ENCODE measurements at places on chromosomes 13 and 19.

GRCh38 chr13:64680739-64681138 is 2549.4 kb downstream of the PCDH9 start:
- no peak for DNase-seq

DNA sequence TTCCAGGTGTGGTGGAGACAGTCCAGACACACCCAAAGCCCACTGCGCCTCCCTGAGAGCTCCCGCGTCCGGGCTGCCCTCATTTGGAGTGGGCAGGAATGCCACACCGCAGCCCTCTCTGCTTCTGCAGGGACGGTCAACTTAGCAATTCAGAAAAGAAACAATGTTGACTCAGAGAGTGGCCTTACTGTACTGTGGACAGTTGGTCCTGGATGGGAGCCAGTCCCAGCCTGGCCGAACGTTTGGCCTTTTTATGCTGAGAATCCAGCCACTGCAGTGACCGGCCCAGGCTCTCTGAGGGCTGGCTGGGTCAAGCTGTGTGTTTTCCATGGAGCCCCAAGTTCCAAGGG is 7.2 kb downstream of the GAS6 start:
- no peak for DNase-seq

- DNase-seq: no peak
Measured at GRCh38 chr13:113203507-113204377, 4.7 kb downstream of the PCID2 start.

- no peak for DNase-seq
Measured at GRCh38 chr13:39105110-39105509, 66.9 kb downstream of the NHLRC3 start.

- DNase-seq: no peak
Measured at GRCh38 chr13:25729201-25729600, 322.6 kb downstream of the SHISA2 start.

DNA sequence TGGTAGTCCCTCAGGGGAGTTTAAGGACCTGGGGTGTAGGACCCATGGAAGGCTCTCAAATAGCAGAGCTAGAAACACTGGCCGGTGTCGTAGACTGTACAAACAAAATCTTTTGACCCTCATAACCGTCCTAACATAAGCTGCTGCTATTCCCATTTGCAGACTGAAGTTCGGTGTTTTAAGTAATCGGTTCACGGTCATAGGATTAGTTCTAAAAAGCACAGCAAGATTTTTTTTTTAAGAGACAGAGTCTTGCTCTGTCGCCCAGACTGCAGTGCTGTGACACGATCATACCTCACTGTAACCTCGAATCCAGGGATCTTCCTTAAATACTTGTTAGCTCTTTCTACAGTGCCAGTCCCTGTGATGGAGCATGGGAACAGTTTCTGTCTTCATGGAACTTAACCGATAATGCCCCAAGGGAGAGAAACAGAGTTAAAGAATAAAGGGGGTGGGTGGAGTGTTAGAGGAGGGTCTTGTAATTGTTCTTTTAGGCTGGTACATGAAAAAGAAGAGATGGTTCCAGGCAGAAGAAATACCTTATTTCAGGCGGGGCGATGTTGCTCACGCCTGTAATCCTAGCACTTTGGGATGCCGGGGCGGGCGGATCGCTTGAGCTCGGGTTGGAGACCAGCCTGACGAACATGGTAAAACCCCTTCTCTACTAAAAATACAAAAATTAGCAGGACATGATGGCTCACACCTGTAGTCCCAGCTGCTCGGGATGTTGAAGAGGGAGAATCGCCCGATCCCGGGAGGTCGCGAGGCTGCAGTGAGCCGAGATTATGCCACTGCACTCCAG is 475 bp upstream of the ZC3H4 start:
- DNase-seq: no peak

- no peak for DNase-seq
Measured at GRCh38 chr19:41457241-41457640, 14.3 kb downstream of the ERICH4 start.

GRCh38 chr13:94515374-94515773 is 35.9 kb upstream of the DCT start:
- no peak for DNase-seq

DNA sequence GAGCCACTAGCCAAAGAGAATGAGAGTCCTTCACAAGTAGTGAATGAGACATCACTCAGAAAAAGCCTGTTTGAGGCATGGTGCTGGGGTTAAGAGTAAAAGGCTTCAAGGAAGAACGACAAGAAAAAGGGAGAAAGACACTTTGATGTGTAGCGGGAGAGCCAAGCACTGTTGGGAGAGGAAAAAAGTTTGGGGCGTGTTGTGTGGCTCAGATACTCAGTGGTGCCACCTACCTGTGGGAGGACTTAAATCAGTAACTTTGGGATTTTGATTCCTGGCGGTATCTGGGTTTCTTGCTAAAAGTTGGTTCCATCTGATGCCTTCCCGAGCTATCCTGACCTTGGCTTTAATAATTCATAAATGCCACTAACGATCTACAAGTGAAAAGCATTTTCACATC is 12.3 kb downstream of the ELSPBP1 start:
- DNase-seq: no peak

GRCh38 chr19:5985098-5985783 is 7.3 kb upstream of the RANBP3 start:
- DNase-seq: no peak

DNA sequence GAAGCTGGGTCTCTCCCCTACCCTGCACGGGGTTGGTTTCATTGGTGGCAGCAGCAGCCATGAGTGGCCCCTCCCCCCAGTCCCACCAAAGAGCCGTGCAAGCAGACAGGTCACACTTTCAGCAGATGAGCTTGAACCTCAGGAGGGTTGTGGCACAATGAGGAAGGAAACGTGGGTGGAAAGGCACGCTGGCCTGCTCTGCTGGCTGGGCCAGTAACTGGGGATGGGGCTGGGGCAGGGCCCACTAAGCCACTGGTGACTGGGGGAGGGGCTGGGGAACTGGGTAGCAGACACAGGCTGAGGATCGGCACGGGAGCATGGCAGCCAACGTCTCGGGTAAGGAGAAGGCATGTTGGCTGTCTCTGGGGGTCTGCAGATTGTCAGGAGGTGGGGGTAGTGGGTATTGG is at the start of gene P2RY11:
P2RY11 (plus strand) TSS at position 289 of the 407 bp plus-strand sequence; CDS start at position 318, 29 bp downstream.
- no peak for DNase-seq

- DNase-seq: no peak
Measured at GRCh38 chr13:35851881-35852280, 279.3 kb downstream of the DCLK1 start.

DNA sequence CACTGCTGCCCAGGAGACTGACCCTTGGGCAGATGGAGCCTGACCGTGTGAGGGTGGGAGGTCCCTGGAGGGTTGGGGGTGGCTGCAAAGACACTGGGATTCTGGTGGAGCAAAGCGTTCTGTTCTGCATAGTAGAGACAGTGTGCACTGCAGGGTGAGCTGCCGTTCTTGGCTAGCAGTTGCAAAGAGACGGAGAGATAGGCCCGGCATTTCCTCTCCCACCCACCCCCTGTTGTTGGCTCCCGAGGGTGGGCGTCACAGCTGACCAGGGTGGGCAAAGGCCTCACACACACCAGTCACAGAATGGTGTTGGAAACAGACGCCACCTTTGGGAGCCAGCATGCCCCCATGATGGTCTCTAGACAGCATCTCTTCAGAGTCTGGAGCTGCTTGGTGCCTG is 11.4 kb downstream of the TMEM255B start:
- DNase-seq: no peak

GRCh38 chr13:106874323-106874722 is 306.4 kb upstream of the ARGLU1 start:
- no peak for DNase-seq

DNA sequence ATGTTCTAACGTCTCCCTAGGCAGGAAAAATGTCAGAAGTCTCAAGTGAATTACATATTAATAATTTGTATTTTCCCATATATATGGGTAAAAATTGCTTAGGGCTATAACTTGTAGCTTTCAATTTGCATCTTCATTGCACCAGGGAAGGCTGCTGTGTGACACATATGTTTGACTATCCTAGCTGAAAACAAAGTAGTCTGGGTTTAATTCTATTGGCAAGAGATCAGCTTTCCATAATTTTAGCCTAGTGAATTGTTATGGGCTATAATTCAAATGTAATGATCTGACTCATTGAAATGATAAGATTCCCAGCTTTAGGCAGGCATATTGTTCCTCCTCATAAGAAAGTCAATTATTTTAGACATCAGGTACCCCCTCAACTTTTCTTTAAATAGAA is 553.1 kb downstream of the DCT start:
- no peak for DNase-seq

DNA sequence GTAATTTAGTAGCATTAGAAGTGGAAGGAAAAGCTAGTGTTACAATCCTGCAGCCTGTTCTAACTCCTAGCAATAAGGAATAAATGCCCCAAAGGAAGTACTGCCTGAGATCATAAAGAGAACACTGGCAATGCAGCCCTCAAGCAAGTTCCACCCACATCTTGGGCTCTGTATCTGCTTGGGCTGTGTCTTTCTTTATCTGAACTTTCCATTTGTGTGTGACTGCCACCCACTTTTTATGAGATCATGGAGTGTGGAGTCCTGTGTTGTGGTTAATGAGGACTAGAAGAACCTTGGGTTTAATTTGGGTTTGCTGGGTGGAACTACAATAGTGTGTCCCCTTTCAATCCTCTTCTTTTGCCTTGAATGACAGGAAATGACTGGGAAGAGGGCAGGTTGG is 38.2 kb downstream of the RFXAP start:
- no peak for DNase-seq

GRCh38 chr19:41447732-41448332 is 4.9 kb downstream of the ERICH4 start:
- no peak for DNase-seq

DNA sequence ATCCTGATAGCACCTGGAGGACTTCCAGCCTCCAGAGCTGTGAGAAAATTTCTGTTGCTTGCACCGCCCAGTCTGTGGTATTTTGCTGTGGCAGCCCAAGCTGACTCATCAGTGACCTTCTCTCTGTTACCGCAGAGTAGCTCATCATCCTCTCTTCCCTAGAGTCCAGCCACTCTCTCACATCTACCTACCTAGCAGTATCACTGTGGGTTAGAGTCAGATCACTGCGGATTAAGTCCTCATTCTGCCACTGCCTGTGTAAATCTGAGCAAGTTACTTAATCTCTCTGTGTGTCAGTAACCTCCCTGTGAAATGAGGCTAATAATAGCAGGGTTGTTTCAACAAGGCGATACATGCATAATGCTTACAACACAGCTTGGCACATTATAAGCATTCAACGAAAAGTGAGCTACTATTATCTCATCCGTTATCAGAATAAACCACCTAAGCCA is 40.3 kb upstream of the USPL1 start:
- no peak for DNase-seq

GRCh38 chr19:18613589-18614234 is 1.0 kb downstream of the TMEM59L start:
- no peak for DNase-seq

Measured in forelimb muscle (tissue), 1 donor.